NCI-H1048 (cell line): ENCODE measurements at places on chromosomes 1 and 21.

DNA sequence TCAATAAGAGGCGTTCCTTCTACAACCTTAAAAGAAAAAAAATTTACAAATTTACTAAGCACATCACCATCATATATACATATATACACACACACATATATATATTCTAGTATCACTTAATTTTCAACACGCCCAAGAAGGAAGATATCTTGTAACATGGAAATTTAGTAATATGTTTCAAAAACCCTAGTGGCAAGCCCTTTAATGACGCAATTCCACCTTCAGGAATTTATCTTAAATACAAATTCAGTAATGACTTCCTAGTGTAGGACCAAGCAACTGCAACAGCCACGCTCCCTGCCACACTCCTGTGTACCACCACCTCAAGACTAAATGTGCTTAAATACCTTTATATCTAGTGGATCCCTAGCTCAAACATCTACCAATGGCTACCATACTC lies 12.5 kb downstream of the LBR start:
- DNase-seq: no peak

DNA sequence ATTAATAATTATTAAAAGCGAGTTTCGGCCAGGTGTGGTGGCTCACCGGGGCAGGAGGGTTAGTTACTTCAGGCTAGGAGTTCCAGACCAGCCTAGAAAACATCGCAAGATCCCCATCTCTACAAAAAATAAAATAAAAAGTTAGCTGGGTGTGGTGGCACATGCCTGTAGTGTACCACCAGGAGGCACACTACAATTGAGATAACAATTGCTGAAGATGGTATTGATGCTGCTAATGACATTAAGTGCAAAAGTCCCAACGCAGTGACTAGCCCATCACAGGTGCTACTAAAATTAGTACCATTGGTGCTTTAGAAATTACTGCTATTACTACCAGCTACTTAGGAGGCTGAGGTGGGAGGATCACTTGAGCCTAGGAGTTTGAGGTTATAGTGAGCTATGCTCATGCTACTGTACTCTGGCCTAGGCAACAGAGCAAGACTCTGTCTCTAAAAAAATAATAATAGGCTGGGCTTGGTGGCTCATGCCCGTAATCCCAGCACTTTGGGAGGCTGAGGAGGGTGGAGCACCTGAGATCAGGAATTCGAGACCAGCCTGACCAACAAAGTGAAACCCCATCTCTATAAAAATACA lies 156.6 kb downstream of the GREM2 start:
- no peak for DNase-seq

GRCh38 chr1:37059346-37059745 lies 25.0 kb upstream of the GRIK3 start:
- no peak for DNase-seq

- no peak for DNase-seq
These were observed 1.9 kb downstream of the PSMB4 start for GRCh38 chr1:151401125-151401788.

- no peak for DNase-seq
These were observed 79.0 kb downstream of the PTPN14 start for GRCh38 chr1:214472364-214472763.

GRCh38 chr1:216034506-216034905 lies 388.7 kb downstream of the USH2A start:
- no peak for DNase-seq

DNA sequence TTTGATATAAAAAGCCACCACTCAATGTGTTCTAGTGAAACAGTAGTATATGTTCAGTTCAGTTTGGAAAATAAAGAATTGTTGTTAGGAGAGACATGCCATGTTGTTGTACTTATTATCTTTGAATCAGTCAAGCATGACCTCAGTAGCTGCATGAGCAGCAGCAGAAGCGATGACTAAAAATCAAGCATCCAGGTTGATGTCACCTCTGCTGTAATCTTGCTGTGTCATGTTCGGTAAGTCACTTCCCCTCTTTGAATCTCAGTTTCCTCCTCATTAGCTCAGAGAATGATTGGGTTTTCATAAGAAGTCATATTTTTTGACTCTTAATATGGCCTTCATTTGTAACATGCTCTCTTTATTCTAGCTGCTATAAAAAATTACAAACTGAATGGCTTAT lies 428.4 kb upstream of the B3GALT2 start:
- DNase-seq: no peak

DNA sequence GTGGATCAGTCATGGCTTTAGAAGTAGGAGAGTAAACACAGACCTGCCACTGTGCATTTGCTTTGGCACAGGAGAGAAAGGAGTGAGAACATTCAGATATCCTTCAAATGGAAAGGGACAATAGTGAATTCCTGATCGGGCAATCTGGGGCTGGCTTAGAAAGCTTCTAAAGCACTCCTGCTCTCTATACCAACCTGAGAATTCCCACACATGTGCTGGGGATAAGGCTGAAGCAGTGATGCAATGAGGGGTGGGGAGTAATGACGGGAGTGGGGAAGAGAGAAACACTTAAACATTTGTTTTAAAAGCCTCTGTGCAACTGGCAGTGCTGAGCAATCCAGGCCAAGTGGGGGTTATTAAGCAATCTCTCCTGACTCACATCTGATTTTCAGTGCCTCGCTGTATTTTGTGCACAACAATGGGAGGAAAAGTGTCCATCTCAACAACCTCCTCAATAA lies 108.8 kb downstream of the KIAA0319L start:
- DNase-seq: no peak

DNA sequence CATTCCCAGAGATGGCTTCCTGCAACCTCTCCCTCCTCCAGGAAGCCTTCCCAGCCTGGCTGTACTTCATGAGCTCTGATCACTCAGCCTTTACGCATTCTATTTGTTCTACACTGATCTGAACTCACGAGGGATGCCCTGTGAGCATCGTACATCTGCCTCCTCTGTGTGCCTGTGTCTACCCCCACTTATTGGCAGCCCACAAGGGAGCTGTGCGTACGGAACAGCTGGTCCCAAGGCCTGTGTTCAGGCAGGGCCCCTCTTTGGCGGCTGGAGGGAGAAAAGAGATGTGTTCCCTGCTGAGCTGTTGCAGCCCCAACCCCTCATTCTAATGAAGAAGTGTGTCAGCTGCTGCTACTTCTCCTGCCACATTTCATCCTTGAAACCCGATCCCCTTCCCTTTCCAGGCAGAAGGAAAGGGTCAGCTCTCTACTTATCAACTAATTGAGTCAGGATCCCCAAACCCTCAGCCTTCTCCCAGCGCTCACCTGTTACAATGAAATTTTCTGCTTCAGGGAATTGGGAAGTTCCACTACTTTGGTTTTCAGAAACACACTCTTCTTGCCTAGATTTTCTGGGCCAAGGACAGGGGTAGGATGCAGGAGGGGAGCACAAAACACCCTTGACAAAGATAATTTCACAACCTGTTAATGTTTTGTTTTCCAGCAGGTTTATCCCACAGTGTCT lies 3.2 kb downstream of the INKA2 start:
- DNase-seq: no peak

GRCh38 chr1:205716371-205717132 lies 33.4 kb downstream of the NUCKS1 start:
- DNase-seq: no peak

GRCh38 chr21:33174756-33175155 lies 55.0 kb upstream of the IFNAR2 start:
- DNase-seq: no peak

- DNase-seq: no peak
These were observed 665 bp downstream of the EFHD2 start for GRCh38 chr1:15410223-15410883.

DNA sequence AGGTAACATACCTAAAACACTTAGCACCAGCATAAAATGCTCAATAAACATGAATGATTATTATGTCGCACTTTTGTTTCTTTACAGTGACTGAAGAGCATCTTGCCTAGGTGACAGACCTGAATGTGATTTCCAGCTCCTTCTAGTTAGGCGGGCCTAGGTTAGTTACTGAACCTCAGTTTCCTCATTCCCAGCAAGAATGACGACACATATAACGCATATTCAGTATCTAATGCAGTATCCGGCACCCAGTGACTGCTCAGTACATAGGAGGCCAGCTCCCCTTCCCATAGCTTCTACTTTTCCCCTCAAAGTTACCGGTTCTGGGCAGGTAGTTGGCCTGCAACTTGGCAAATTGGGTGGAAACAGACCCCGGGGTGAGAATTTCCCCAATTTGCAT lies 763 bp downstream of the AUNIP start:
- no peak for DNase-seq

GRCh38 chr21:29434081-29434480 lies 135.4 kb downstream of the BACH1 start:
- no peak for DNase-seq

- no peak for DNase-seq
These were observed 62.3 kb downstream of the HLCS start for GRCh38 chr21:36904093-36904666.

- no peak for DNase-seq
These were observed 501.4 kb upstream of the DAB1 start for GRCh38 chr1:57925226-57925625.

GRCh38 chr1:150076066-150076465 lies 8.5 kb downstream of the VPS45 start:
- no peak for DNase-seq

DNA sequence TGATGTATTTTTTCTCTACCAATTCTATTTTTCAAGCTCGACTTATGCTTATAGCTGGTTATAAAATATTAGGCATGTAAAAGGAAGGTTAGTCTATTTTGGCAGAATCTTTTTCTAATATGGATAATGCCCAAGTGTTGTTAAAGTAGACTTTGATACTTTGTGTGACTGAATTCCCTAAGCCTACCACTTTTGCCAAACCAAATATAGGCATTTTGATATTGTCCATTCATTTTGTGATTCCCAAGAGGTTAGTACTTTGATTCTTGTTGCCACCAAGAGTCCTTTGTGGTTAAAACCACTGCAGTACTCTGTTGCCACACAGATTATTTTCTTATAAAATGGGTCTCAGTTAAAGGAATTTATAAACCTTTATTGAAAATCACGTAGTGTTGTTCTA lies 4.2 kb downstream of the WDR3 start:
- DNase-seq: no peak

- DNase-seq: no peak
These were observed 76.7 kb upstream of the GPR88 start for GRCh38 chr1:100461222-100461621.

DNA sequence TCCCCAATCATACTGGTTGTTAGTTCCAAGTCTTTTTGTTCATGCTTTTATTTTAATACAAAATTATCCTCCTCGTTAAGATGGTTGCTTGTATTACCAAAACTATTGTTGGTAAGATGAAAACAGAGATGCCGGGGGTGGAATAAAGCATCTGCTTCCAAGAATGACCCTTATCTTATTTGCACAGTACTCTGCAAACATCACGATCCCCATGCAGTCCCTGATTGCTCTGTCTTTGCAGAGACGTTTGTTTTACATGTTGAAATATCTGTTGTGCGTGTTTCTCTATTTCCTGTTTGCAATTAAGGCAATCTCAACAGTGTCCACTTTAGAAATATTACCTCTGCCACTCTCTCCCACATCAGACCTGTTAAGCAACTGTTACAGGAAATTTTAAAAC lies 141.3 kb upstream of the NCAM2 start:
- DNase-seq: no peak

- DNase-seq: no peak
These were observed 30.5 kb downstream of the SIM2 start for GRCh38 chr21:36729310-36729970.

- DNase-seq: no peak
These were observed 9.4 kb upstream of the SAMD11 start for GRCh38 chr1:914131-914890.

DNA sequence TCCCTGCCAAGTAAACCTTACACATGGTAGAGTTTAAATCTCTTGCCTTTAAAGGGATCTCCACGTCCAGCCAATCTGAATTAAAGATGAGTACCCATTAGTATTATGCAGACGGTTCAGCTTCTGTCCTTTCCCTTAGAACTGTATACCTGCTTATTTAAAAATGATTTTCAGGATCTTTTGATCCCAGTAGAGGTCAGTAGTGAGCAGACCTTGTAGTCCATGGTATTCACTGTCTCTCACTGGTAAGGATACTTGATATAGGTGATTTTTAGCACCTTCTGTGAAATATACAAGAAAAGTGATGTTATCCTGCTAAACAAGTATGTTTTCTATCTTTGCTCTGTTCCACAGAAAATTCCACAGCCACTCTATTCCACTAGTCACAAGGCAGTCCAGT lies 1211.6 kb upstream of the ADGRL4 start:
- DNase-seq: peak; percentile 48

DNA sequence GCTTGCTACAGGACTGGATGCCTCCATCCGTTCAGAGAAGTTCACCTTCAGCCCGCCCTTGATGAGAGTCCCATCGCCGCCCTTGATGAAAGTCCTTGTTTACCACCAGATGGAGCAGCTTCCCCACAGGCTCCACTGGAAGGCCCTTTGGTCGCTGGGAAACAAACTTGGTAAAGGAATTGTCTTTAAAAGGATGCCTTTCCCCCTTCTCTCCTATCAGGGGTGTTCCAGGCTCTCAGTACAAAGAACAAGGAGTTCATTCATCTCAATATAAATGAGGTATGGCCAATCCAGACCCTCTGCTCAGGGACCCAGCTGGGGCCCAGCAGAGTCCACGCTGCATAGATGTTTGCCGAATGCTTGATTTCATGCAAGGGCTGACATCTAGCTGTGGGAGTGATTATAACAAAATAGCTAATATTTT lies 50.8 kb downstream of the CAPN9 start:
- DNase-seq: peak; percentile 16

GRCh38 chr1:238639861-238640260 lies 746.5 kb upstream of the CHRM3 start:
- DNase-seq: no peak

- DNase-seq: no peak
These were observed 303.6 kb downstream of the PRDM2 start for GRCh38 chr1:14003552-14003951.

- DNase-seq: no peak
These were observed 4.3 kb downstream of the DDAH1 start for GRCh38 chr1:85460555-85461088.

GRCh38 chr1:216826214-216826613 lies 103.0 kb upstream of the ESRRG start:
- no peak for DNase-seq

GRCh38 chr1:8419861-8420260 lies 101.9 kb downstream of the SLC45A1 start:
- DNase-seq: no peak

- DNase-seq: no peak
These were observed 86.4 kb upstream of the F3 start for GRCh38 chr1:94627771-94628498.

GRCh38 chr1:22575532-22576149 lies 12.4 kb downstream of the EPHA8 start:
- no peak for DNase-seq

DNA sequence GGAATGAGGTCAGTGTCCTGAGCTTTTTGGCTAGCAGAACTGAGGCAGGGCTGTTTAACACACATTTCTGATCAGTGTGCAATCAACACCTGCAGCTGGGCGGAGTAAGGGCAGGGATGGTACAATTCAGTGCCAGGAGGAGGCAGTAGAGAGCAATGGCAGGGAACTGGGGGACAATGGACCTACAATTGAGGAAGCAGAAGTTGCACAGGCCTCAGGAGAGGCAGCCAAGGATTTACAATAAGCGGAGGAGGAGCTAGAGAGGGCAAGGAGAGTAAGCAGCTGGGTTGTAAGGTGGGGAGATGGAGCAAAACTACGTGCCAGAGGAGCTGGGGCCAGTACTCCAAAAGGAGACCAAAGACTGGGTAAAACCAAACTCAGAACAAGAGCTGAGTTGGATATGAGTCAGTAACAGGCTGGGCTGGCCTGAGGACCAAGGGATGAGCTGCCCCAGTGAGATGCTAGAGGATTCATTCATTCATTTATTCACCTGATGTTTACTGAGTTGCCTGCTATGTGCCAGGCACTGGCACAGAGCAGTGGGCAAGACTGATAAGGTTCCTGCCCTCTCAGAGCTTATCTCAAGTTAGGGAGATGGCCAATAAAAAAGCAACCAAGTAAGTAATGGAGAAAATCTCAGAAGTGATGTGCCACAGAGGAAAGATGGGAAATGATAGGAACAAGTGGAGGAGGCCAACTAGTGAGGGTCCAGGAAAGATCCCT lies 10.4 kb upstream of the GALE start:
- DNase-seq: no peak
